GM13977 (cell line): ENCODE measurements at places on chromosomes 6 and 20.

GRCh38 chr6:19755181-19755580, 82.0 kb upstream of the ID4 start:
- no peak for DNase-seq

- DNase-seq: no peak
Observed at GRCh38 chr20:45779011-45779915, 12.4 kb downstream of the WFDC3 start.

GRCh38 chr6:39153766-39154397, 38.9 kb upstream of the SAYSD1 start:
- DNase-seq: no peak

DNA sequence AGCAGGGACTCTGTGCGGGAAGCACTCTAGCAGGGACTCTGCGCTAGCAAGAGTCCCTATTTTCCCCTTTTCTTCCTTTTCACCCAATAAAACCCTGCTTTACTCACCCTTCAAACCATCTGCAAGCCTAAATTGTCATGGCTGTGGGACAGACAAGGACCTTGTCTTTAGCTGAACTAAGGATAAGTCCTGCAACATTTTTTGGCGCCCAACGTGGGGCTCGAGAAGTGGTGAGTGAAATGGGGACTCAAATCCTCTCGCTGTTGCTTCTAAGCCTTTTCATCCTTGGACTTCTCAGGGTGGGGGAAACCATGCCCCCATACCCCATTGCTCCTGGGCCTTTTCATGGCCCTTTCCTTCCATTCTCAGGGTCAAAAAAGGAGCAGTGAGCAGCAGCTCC, 46.4 kb downstream of the IMPG1 start:
- DNase-seq: no peak

DNA sequence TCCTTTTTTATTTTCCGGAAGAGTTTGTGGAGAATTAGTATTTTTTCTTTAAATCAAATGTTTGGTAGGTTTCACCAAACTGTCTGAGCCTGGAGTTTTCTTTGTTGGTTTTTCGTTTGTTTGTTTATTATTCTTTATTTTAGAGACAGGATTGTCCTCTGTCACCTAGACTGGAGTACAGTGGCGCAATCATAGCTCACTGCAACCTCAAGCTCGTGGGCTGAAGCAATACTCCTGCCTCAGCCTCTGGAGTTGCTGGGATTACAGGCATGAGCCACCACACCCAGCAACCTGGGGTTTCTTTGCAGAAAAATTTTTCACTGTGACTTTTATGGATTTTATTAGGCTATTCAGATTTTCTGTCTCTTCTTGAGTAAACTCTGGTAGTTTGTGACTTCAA, 120.2 kb upstream of the LOC128125822 start:
- DNase-seq: no peak

DNA sequence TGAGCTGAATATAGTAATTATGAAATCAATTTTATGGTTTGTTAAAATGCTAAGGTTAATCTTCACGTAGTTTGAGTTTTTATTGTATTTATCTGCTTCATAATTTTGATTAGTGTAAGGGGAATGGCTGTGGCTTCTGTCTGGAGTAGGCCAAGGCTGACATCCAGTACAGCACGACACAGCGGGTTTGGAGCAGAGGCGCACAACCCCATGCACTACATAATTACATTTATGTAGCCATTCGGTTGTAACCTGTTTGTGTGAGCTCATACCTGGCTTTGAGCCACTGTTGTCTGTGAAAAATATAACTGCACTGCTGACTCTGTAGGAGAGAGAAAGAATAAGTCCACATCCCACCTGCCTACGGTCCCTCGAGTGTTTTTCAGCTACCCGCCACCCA, 615.5 kb downstream of the EYS start:
- no peak for DNase-seq

DNA sequence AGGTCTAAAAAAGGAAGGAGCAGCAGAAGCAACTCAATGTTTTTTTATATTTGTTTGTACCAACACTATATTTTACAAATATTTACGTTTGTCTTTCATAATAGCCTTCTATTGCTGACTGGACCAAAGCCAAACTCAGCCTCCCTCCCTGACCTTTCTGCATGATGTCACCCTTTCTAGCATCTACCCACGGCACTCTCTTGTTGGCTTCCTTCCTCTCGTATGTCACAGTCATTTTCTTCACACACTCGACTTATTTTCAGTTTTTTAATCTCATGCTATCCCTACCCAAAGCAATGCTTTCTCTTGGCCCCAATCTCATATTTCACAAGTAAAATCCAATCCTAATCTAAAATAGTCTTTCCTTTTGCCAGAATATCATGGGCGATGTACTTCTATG, 16.3 kb upstream of the FAM8A1 start:
- no peak for DNase-seq

DNA sequence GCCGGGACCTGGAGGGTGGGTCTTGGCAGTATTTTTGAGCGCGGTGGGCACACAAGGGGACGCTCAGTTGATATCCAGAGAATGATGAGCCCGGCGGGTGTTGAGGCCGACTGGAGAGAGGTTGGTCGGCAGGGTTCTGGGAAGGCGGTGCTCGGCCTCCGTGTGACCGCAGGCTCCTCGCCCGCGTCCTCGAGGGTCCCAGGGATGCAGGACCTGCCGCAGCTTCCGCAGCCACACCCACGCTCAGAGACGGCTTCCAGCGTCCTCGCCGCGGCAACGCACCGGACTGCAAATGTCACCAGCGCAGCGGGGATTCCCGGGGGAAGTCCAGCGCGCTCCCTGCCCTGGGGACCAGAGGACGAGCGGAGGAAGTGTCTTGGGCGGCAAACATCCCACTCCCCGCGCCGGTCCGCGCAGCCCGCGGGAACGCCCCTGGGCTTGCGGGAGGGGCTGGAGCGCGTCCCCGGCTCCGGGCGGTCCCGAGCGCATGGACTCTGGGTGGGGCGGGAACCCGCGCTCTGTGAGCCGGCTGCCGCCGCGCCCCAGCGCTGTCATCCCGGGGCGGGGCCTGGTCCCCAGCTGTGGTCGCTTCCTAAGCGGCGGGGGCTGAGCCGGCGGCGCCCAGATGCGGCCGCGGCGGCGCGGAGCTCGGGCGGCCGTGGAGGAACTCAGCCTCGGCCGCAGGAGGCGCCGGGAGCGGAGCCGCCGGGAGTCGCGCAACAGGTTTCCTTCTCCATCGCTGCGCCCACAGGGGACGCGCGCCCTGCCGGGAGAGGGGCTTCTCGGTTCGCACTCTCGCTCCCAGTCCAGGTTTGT, at the start of gene STX11:
Gene STX11 (plus strand): TSS at position 624 of the 816 bp plus-strand sequence. CDS start 36,111 bp downstream, outside the sequence.
- peak; percentile 86 for DNase-seq

DNA sequence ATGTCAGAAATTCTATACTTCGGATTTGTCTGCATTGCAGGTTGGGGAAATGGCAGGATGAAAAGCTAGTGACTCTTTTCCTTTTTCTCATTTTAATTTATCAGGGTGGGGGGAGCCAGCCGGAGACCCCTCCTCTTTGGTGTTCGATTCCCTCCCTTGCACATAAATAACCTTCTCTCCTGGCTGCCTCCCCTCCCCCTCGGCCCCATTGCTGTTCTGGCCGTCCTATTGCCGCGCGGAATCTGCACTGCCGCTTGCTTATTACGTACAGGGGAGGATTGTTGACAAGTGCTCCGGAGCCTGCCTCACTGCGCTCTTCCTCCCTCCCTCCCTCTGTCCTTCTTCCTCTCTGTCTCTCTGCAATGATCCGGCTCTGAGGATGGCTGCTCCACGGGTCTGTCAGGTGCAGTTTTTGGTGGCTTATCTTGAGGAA, 154.7 kb downstream of the JARID2 start:
- no peak for DNase-seq

DNA sequence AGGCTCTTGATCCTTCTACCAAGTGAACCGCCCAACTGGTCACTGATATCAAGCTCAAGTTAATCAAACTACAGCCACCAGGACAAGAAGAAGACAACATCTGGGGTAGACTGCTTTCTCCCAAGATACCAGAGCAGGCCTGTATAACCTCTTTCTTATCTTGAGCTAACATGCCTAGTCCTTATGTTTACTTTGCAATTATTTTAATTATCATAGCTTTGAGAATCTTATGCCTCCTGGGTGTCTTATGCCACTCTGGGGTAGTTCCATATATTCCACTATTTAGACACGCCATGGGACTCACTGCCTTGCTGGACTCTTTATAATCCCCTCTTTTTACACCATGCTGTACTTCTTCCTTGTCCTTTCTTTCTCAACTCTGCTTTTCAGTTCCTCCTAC, 41.5 kb upstream of the ECI2 start:
- no peak for DNase-seq

- DNase-seq: no peak
Observed at GRCh38 chr6:168418711-168419121, 22.3 kb upstream of the SMOC2 start.

- no peak for DNase-seq
Observed at GRCh38 chr6:25748049-25748448, 6.5 kb upstream of the SLC17A4 start.

- DNase-seq: no peak
Observed at GRCh38 chr6:167565884-167566599, 241.2 kb downstream of the TTLL2 start.

- DNase-seq: no peak
Observed at GRCh38 chr6:157864185-157864761, 41.2 kb downstream of the SNX9 start.

DNA sequence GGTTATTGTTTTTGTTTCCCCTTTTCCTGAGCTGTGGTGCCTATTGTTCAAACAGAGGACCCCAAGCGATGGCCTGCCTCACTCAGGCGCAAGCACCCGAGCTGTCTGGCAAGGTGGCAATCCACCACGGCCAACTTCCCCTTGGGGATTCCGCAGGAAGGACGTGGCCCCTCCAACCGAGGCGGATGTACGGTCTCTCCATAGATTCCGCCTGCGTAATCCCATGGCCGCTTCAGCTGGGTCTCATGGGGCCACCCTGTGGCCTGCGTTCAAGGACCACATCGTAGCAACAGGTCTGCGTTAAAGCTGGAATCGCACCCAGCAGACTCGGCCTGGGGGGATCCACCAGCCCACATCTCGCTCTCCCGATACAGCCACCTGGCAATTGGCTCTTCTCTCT, 79.9 kb downstream of the CEBPB start:
- no peak for DNase-seq

- DNase-seq: no peak
Observed at GRCh38 chr6:169170583-169170955, 83.1 kb downstream of the THBS2 start.

GRCh38 chr6:168851460-168852375, 401.9 kb downstream of the THBS2 start:
- DNase-seq: no peak

GRCh38 chr20:57275334-57275733, 8.9 kb upstream of the BMP7 start:
- no peak for DNase-seq

DNA sequence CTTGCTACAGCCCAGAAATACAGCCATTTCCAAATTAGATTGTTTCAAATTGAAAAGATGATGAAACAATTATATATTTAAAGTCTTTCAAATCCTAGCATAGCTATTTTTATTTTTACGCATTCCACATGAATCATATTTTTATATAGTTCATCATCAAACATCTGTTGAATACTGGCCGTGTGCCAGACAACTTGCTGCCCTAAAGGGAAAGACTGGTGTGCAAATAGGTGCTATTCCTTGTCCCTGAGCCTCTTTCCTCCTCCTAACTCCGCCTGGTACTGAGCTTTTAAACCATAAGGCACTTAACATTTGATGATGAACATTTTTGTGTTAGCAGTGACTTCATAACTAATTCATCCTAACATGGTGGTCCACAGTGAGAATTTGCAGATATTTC, 18.7 kb upstream of the PLCG1 start:
- DNase-seq: no peak

GRCh38 chr6:120938164-120938875, 396.0 kb downstream of the TBC1D32 start:
- no peak for DNase-seq

- DNase-seq: no peak
Observed at GRCh38 chr6:149492798-149493343, 8.1 kb upstream of the ZC3H12D start.

- peak; percentile 17 for DNase-seq
Observed at GRCh38 chr20:6768228-6769140, 998 bp downstream of the BMP2 start.

- no peak for DNase-seq
Observed at GRCh38 chr20:3729811-3730540, 2.5 kb upstream of the HSPA12B start.

DNA sequence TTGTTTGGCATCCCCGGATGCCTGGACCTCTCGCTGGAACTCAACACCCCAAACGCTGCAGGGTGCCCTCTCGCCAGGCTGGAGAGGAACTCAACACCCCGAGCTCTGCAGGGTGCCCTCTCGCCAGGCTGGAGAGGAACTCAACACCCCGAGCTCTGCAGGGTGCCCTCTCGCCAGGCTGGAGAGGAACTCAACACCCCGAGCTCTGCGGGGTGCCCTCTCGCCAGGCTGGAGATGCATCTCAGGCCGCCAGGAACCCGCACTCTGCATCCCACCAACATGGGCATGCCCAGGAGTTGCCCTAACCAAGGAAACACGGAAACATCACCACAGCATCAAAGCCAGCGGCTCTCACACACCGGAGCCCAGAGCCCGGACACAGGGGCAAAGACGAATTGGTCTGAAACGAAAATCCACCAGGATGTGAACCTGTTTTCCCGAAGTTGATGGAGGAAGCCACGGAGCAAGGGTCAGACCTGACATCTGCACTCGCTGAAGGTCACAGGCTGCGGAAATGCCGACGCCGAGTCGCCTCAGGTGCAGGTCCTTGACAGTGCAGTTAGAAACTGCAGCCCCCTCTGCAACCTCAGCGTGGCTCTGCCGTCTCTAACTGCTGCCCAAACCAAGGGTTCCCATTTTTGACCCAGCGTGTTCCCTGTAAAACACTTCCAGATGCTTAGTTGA, 37.5 kb downstream of the DLL1 start:
- DNase-seq: no peak

GRCh38 chr20:15834857-15835256, 738.4 kb downstream of the KIF16B start:
- no peak for DNase-seq

DNA sequence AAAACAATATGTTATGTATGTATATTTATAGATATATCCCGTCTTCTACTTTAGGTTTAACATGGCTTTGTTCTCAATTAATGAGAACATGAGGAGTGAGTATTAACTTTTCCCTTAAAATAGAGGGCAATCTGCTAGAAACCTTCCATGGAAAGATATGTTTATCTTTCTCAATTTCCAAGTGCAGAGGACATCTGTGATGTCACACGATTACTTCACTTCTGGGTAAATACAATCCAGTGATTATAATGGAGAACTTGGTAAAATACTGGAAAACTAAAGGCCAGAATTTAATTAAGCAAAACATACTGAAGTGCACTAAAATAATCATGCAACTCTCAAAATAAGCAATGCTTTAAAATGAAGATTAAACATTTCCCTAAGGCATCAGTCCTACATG, 11.9 kb upstream of the MRAP2 start:
- DNase-seq: no peak

GRCh38 chr6:105695461-105695860, 292.6 kb upstream of the PREP start:
- no peak for DNase-seq

GRCh38 chr20:36493051-36493800, 48.1 kb upstream of the MYL9 start:
- no peak for DNase-seq
